SK-N-MC (cell line): ENCODE measurements at places on chromosomes 6 and 20.

GRCh38 chr20:38143646-38144554 is 21.2 kb downstream of the TGM2 start:
- DNase-seq = no peak

GRCh38 chr6:113171882-113172281 is 685.3 kb upstream of the MARCKS start:
- no peak for DNase-seq

GRCh38 chr20:8152183-8152582 is 20.1 kb downstream of the PLCB1 start:
- no peak for DNase-seq

DNA sequence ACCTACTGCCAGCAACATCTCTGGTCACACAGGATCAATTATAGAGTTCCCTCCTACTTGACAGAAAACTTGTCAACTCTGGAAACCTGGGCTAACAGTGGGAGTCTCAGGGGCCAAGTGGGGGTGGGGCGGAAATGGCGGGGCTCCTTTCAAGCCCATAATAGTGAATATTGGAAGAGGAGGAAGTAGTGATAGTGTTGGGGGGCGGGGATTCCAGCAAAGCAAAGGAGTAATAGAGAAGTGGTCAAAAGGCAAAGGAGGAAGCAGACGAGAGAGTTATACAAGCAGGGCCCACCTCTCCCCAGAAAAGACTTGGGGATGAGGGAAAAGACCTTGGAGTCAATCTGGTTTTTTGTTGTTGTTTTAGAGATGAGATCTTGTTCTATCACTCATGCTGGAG is 2.1 kb downstream of the DEF6 start:
- DNase-seq = no peak

GRCh38 chr6:125656287-125656870 is 93.1 kb upstream of the HEY2 start:
- no peak for DNase-seq

DNA sequence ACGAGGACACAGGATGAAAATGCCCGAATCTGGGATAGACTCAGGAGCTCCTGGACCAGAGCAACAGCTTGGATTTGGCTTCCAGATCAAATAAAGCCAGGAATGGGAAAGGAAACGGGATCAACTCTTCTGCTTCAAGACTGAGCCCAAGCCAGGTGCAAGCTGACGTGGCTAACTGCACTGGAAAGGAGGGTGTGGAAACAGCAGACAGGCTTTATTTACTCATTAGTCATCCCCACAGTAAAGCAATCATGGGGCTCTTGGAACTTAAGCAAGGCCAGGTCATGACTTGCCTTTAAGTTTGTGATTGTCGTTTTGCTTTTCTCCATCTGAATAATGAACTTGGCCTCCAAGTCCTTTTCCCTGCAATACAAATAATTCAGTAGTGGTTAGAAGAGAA is 45.2 kb downstream of the KIF16B start:
- no peak for DNase-seq

GRCh38 chr6:133701633-133702331 is 187.1 kb upstream of the TCF21 start:
- DNase-seq = no peak

DNA sequence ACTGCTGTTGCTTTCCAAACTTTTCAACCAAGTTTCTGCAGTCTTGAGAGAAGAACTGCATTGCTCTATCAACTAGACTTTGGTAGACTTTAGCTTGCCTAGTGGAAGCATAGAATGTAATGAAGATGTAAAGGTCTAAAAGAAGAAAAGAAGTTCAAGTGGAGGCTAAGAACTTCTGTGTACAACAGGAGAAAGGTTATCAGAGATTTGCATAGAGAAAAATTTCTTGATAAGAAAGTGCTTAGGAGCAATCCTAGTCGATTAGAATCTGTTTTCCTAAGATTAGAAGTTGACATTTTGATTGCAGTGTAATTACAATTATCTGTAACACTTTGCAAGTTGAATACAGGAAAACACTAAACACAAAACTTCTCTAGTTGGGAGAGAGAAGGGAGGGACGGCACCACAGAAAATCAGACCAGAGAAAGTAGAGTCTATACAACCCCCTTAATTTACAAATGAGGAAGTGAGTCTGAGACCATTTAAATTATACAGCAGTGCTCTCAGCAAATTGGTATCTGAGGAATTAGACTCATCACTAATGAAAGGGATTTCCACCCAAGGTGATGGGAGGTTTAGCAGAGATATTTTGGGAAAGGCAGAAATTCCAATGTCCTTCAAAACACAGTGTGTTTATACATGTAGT is 194.3 kb upstream of the MARCKS start:
- DNase-seq = no peak

GRCh38 chr6:63739094-63739687 is 103.6 kb downstream of the PHF3 start:
- no peak for DNase-seq

- no peak for DNase-seq
These were observed 156.4 kb upstream of the HTR1E start for GRCh38 chr6:86780923-86781322.

GRCh38 chr6:23394681-23395080 is 731.3 kb upstream of the NRSN1 start:
- DNase-seq = no peak

GRCh38 chr6:43336382-43336781 is 27.8 kb upstream of the CRIP3 start:
- DNase-seq = no peak

DNA sequence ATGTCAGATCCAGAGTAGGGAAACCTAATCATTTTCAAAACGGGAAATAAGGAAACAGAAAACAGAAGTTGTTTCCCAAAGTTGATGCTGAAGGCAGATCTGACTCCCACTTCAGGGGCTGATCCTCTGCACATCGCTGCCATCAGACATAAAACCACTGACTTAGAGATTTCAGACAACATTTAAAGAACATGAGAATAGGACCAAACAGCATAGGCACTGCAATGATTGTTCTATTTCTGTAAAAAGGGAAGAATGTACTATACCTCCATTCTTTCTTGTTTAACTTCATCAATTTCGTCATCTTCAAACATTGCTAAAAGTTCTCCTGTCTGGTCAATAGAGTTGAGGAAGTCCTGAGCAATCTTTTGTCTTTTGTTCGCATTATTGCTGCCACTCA is 324.7 kb upstream of the RUNX2 start:
- no peak for DNase-seq

- DNase-seq = no peak
These were observed 13.7 kb downstream of the NPEPL1 start for GRCh38 chr20:58706150-58706892.

DNA sequence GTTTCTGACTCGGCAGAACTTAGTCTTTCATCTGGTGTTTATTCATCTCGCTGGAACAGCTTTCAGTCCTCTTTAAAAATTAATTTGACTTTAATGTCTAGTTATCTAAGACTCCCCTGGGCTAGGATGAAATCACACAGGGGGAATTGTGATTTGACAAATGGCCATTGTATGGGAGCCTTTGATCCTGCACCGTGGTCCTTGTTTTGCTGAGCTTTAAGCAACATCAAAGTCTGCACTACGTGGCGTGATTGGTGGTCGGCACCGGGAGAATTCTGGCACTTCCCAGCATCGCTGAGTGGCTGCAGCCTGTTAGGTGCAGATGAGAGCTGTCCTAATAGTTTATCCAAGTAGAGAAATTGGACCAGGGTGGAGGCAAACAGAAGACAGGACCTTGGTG is 146.9 kb downstream of the TBC1D7 start:
- no peak for DNase-seq

- DNase-seq = no peak
These were observed 130.9 kb upstream of the AFDN start for GRCh38 chr6:167695831-167696230.

- DNase-seq = no peak
These were observed 102.9 kb upstream of the PRL start for GRCh38 chr6:22399693-22400092.

GRCh38 chr6:157644043-157644810 is 178.8 kb upstream of the SNX9 start:
- DNase-seq = no peak

DNA sequence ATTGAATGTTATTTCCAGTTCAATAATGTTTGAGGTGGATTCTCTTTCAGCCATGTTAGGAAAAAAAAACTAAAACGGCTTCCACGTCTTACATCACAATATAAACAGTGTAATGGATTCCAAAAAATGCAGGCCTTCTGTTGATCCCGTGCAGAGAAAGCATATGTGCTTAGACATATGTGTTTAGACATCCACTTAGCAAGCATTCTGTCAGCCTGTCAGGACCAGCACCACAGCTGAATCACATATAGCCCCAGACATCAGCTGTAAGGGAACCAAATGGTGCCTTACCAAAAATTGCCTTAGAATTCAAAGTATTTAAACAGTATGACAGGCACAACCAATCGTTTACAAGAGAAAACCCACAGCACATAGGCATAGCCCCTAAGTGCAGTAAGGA is 304.9 kb downstream of the EYA4 start:
- no peak for DNase-seq

GRCh38 chr6:42363926-42364849 is 87.5 kb downstream of the TRERF1 start:
- no peak for DNase-seq

DNA sequence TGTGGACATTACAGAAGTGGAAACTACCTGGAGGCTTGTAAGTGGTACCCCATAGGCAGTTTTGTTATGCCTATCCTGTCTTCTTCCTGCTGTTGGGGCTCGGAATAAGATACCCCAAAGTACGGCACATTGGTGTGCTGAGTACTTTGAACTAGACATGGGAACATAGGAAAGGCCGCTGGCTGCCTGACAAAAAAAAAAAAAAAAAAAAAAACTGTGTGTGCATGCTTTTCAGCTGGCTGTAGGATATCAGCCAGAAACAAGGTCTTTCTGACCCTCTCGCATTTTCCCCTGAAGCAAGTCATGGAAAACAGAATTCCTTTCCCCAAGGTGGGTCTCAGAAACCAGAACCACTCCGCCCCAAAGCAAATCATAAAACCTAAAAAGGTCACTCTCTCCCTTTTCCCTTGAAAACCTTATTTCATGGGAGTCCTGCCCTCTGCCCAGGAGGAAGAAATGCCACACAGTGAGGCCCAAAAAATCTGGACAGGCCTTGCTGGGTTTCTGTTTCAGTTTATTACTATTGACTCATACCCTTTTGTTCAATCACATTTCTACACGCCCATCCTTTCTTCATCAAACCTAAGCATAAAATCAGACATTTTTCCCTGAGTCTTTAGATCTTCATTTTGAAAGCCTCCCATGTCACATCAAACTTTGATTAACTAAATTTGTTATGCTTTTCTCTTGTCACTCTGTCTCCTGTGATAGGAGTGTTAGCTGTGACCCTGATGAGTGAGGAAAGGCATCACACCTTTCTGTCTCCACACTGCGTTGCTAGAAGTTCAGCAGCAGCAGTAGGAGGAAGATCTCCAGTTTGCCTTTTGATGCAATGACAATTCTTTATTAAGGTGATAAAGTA is 17.2 kb downstream of the SLC2A12 start:
- DNase-seq = no peak

DNA sequence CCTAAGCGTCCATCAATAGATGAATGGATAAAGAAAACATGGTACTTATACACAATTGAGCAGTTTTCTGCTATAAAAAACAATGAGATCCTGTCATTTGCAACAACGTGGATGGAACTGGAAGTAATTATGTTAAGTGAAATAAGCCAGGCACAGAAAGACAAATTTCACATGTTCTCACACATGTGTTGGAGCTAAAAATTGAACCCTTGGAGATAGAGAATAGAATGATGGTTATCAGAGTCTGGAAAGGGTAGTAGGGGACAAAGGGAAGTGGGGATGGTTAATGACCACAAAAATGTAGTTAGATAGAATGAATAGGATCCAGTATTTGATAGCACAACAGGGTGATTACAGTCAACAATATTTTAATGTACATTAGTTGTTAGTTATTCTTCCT is 1033.5 kb downstream of the HACE1 start:
- no peak for DNase-seq

GRCh38 chr20:50378170-50379000 is 131.8 kb upstream of the PTPN1 start:
- no peak for DNase-seq

DNA sequence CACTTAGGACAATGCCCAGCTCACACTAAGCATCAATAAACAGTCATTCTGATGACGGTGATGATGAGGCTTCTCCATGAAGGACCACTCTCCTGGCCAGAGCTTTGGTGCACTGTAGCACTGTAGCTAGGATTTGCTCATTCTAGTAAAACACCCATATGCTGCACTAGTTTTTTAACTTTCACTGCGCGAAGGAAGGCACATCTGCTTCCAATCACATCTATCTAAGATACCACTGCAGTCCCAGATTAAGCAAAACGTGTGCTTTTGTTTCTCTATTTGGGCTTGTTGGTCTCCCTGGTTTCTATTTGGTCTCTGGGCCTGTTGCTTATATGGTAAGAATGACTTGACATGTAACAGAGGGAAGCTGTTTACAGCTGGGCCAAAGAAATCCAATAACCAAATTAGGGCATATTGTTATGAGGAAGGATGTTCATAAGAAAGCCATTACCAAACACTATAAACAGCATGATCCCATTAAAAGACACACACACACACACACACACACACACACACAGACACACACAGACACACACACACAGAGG is 62.4 kb downstream of the FAM229B start:
- DNase-seq = peak; percentile 53

GRCh38 chr6:30411515-30412207 is 66.7 kb downstream of the RPP21 start:
- peak; percentile 2 for DNase-seq
